ENCODE measurements at places on chromosomes 5 and 9.

GRCh38 chr9:116959809-116960208 is 272.7 kb downstream of the TRIM32 start:
- DNase-seq: no peak

DNA sequence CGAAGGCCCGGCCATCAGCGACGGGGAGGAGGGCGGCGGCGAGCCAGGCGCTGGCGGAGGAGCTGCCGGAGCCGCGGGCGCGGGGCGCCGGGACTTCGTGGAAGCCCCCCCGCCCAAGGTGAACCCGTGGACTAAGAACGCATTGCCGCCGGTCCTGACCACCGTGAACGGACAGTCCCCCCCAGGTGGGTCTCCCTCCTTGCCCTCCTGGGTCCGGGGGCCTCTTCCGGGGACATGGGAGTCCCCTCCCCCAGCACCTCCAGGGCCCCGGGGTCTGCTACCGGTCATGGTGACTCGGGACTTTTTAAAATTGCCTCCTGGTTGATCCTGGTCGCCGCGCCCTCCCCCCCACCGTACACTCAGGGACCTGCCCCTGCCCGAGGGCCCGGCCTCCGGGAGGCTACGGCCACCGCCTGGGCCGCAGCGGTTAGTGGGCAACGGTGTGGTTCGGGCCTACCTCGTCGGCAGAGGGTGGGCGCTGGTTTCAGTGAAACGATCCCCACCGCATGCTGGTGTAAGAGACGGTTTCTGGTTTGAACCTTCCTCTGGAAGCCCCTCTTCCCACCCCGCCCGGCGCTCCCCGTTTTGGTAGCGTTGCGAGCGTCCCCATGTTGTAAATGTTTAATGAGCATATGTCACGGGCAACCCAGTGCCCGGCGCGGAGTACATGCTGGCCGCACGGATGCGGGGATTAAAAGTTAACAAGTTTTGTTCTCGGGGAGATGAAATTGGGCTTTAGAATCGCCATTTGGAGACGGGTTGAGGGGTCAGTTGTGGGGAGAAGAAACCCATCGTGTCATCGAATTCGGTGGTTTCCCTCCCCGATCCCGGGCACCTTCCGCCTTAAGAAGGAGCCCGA is 1.1 kb downstream of the LARP1 start:
- DNase-seq: no peak

GRCh38 chr5:21236104-21236503 is 1248.1 kb upstream of the CDH18 start:
- DNase-seq: no peak

GRCh38 chr5:57034201-57034916 is 82.4 kb upstream of the MIER3 start:
- DNase-seq: no peak

DNA sequence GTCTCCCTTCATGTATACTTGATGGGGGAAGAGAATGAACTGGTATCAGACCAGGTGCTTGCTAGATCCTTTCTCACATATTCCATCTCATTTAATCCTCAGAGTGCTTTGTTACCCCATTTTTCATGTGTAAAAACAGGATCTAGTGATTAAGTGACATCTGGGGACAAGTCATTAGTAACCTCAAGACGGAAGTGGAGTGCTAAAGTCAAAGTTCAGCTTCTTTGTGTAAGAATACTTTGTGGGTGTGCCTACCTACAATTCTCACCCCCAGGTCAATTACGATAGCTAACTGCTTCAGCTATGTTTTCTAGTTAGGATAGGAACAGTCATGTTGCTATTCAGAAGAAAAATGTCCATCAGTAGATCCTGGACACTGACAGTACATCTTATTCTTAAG is 3.1 kb upstream of the FAM120AOS start:
- no peak for DNase-seq

DNA sequence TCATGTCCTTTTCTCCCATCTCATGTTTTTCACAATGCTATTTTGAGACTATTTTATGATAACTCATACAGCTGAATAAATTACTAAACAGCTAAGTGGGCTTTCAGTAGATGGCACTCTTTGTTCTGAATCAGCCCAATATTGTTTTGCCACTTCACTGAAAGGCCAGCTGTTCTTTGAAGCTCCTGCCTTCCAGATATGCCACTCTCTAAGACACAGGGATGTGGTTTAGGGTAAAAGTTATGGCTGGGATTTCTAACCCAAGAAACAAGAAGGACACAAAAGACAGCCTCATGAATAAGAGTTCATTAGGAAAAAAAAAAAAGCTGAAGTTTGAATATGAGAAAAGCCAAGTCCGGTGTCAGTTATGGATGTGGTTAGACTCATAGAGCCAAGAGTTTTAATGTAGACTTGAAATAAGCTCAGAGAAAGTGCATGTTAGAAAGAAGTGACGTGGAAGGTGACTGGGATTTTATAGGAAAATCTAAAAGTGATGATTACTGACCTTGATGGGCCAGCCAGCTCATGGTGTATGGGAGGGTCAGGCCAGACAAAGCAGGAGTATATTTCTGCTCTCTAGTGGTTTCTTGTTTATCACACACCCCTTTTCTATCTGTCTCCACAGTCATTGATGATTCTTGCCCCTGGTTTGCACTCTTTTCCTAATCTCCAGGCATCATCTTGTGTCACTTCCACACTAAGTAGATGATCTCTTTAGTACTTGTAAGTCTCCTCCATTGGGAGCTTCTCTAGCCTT is 488.5 kb downstream of the NR2F1-AS1 start:
- DNase-seq: no peak

DNA sequence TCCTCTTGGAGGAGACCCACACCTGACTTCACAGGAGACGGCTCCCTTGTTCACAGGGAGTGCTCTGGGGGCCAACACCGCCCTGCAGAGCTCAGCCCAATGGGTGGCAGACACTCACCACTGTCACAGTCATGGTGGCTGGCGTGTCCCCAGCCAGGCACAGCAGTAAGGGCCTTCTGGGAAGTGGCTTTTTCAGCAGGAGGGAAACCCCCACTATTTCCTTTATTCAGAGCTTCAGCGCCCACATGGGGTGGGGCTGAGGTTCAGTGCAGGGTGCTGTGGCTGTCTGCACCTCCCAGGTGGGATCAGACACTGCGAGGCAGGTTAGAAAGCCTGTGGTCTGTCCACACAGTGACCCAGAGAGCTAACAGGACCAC is 3.6 kb upstream of the SNAPC4 start:
- DNase-seq: peak; percentile 69

- no peak for DNase-seq
These were observed 4.8 kb upstream of the FAM240B start for GRCh38 chr9:38724754-38725153.

DNA sequence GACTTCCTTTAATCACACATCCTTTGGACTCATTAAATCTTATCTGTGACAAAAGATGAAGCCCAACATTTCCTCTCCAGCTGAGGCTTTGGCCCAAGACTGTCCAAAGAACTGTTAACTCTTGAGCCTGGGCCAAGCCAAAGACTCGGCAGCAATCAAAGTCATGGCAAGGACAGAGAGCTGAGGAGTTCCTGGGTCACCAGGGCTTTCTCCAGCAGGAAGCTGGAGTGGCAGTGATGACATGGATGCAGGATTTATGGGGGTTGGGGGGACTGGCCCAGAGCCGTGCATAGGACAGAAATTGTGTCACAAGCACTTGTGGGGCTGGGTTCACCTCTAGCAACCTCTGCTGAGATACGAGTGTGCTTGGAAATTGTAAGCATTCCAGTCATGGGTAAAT is 440.3 kb downstream of the PLK2 start:
- no peak for DNase-seq

GRCh38 chr9:136305804-136306203 is 1.9 kb upstream of the CCDC187 start:
- no peak for DNase-seq

DNA sequence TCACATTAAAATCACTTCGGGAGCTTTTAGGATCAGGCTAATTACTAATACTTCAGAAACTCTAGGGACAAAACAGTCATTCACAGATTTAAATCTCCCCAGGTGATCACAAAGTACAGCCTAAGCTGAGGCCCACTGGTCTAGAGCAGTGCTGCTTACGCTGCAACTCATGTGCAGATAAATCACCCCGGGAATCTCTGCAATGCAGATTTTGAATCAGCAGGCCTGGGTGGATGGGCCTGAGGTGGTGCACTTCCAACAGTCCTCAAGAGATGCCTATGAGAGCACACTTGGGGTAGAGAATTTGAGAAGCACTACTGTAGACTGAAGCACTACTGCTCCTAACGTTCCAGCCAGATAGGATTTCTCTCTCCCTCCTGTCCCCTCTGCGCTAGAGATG is 28.4 kb downstream of the CSF1R start:
- no peak for DNase-seq

GRCh38 chr9:111158363-111158762 is 120.1 kb upstream of the LPAR1 start:
- DNase-seq: no peak

GRCh38 chr5:178419651-178420050 is 170.5 kb downstream of the COL23A1 start:
- no peak for DNase-seq

DNA sequence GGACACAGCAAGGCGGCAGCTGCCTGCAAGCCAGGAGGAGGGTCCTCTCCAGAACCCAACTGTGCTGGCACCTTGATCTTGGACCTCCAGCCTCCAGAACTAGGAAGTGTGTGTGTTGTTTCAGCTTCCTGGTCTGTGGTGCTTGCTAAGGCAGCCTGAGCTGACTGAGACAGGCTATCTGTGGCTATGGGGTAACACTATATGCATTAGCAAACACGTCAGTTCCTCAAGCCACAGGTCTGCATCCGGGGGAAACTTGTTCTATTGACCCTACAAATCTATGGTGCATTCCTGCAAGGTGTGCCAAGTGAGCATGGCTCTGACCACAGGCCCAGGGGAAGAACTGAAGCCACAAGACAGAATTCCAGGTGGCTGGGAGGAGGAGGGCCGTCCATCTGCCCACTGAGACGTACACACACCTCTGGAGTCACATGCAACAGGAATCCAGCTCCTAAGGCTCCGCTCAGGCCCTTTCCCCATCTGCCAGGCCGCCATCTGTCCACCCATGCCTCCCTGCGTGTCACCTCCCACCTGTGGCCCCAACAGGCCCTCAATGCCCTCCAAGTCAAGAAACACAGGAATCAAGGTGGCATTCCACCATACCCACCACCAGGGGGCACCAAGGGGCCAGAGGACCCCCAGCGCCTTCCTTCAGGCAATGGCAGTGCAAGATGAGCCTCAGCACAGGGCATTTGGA is 174.9 kb downstream of the ROR2 start:
- DNase-seq: peak; percentile 50

GRCh38 chr5:53023969-53024368 is 34.8 kb downstream of the ITGA2 start:
- no peak for DNase-seq

- DNase-seq: no peak
These were observed 29.9 kb upstream of the MVB12B start for GRCh38 chr9:126296687-126297086.

GRCh38 chr5:89840906-89841305 is 568.6 kb downstream of the CETN3 start:
- no peak for DNase-seq

GRCh38 chr5:37495668-37496347 is 116.7 kb downstream of the WDR70 start:
- DNase-seq: no peak

DNA sequence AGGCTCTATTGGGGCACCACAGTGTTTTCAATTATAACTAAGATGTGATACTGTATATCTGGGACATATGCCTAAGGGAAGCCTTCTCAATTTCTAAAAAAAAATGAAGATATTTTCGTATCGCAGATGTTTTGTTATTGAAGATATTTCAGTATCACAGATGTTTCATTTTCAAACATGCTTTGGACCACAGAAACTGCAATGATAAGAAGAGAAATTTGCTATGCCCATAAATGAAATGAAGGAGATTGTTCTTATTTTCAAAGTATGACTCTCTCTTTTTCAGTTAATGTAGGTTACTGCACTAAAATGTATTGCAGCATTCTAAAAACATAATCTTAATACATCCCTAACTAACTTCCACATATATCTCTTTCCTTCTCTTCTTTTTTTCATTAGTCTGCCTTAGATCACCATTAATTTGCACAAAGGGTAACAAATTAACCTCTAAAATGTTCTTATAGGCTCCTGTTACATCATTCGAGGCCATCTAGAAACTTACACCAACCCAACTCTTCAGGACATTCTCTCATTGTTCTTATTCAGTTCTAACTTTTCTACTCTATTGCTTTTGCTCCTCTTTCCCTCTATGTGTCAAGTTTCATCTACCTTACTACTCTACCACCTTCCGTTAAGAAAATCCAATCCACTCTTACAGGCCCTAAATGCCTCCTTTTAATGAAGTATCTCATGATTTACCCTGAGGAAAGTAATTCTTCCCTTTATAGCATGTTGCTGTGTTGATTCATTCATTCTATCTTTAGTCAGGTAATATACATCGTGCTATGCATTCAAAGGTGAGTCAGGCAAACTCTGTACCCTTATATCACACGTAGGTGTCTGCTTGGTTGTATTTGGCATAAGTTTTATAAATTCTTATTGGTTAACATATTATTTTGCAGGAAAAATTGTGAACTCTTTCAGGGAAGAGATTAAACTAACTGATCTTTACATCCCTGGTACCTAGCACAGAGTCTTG is 70.5 kb downstream of the ST8SIA4 start:
- DNase-seq: no peak

- DNase-seq: no peak
These were observed 9.4 kb upstream of the MAMDC2 start for GRCh38 chr9:70034271-70034711.

DNA sequence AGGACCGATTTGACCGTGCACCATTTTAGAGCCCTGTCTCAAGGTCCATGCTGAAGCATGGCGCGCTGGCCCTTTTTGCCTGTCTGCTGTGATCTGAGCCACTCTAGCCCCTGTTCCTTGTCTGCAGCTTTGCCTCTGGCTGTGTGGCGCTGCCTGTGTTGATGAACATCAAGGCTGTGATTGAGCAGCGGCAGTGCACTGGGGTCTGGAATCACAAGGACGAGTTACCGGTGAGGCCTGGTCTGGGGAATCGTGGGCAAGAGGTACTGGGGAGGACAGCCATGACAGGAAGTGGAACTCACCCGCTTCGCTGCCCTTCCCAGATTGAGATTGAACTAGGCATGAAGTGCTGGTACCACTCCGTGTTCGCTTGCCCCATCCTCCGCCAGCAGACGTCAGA is 6.3 kb downstream of the NHP2 start:
- no peak for DNase-seq

DNA sequence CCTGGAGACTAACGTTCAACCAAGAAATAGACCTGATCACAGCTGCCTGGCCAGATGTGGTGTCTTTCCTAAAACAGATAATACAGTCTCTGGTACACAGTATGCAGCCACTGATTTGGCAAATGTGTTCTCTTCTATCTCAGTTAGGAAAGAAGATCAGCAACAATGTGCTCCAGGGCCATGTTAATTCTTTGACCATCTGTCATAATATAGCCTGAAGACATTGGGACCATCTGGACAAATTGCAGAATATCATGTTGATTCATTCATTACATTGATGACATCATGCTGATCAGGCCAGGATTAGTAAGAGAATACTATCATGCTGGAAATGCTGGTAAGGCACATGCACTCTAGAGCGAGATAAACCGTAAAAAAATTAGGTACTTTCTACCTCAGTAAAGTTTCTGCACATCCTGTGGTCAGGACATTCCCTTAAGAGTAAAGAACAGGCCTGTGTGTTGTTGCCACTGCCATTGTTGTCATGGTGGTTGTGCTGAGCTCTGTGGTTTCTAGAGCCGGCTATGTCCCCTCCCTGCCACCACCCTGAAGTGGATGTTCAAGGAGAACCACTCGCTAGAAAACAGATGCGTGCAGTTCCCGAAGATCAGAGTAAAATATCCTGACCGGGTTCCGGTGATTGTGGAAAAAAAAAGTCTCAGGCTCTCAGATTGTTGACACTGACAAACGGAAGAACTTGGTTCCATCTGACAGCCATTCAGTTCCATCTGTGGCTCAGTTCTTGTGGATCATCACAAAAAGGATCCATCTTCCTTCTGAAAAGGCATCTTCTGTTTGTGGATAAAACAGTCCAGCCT is 6.4 kb upstream of the JMY start:
- no peak for DNase-seq
